ENCODE measurements at places on chromosomes 13 and 19. TPM values are rescaled to one million over a fixed set of nuclear protein-coding genes. Genes with fewer than 3 reads are reported as not detected.

DNA sequence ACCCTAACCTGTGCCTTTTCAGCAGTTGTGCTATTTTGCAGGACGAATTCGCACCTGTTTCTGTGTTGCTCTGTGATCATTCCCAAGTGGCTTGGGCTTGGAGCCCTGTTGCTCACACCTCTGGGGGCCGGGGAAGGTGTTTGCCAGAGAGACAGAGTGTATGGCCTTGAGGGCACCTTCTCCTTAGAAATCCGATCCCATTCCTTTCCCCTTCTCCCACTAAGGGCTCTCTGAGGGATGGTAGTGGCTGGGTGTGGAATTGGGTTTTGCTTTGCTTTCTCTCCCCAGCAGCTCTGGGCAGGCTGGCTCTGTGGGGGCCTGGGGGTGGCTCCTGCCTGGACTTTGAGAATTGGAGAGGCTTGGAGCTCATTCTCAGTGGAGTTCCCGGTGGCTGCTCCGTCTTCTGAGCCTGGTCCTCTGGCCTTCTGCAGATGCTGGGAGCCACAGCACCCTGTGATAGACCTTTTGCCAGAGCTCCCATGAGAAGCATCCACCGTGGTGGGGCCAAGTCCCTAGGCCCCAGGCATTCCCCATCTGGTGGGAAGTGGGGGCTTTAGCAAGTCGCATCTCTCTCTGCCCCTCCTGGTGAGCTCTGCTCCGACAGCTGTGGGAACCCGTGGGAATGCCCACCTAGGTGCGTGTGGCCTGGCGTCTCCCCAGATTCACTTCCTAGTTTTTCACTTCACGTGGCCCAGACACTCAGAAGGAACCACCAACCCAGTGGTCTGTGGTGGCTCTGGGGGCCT is 26.1 kb downstream of the ATP11A start:
- H3K27ac ChIP-seq, result no peak overlapping the region
- no peaks in the 10 kb centered on the region for H3K36me3 ChIP-seq
- no peak overlapping the region for H3K4me3 ChIP-seq
- peaks cover 4% of the 10 kb centered on the region for H3K4me1 ChIP-seq
- DNase-seq, result no peak
- no peaks in the 10 kb centered on the region for H3K27me3 ChIP-seq

- peak overlapping the region; percentile 100 for H3K27ac ChIP-seq
- H3K27me3 ChIP-seq, result no peaks in the 10 kb centered on the region
- no peak for DNase-seq
- H3K36me3 ChIP-seq, result peaks cover 4% of the 10 kb centered on the region
- H3K4me1 ChIP-seq, result peaks cover 48% of the 10 kb centered on the region
Observed at GRCh38 chr19:42254089-42254849, 659 bp downstream of the ERF start.

DNA sequence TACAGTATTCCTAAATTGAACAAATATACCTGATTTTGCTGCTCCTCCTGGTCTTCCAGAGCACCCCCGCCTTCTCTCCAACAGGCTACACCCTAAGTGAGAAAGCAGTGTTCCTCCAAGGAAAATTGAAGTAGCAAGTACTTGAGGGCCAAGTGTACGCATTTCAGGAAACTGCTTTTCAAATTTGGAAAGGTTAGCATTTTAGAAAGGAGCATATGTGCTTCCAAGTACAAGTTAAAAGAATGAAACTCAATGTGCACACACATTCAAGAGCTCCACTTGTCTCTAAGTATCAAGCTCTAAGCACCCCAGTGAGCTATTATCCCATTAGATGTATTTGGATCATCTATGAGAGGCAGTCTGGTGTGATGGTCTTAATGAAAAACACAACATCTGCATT is 25.8 kb downstream of the LHFPL6 start:
- H3K4me1 ChIP-seq, result no peaks in the 10 kb centered on the region
- no peaks in the 10 kb centered on the region for H3K27me3 ChIP-seq
- no peak for DNase-seq
- no peak overlapping the region for H3K4me3 ChIP-seq

DNA sequence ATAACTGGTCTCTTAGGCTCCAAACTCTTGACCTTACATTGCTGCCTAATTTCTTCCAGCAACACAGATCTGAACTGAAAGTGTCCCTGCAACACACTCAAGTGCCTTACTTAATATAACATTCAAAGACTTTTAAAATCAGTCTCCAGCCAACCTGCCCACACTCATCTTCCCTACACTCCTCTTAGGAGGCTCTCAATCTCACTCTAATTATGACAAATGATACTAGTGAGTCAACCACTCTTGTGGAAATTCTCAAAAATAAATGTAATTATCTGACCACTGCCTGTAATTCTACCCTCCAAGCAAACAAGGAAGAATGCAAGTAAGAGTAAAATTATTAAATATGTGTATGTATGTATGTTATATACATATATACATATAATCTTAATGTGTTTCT is 348.1 kb upstream of the MIR17HG start:
- no peak overlapping the region for H3K4me3 ChIP-seq
- no peak for DNase-seq
- no peaks in the 10 kb centered on the region for H3K4me1 ChIP-seq
- no peaks in the 10 kb centered on the region for H3K36me3 ChIP-seq
- H3K27ac ChIP-seq, result no peak overlapping the region

DNA sequence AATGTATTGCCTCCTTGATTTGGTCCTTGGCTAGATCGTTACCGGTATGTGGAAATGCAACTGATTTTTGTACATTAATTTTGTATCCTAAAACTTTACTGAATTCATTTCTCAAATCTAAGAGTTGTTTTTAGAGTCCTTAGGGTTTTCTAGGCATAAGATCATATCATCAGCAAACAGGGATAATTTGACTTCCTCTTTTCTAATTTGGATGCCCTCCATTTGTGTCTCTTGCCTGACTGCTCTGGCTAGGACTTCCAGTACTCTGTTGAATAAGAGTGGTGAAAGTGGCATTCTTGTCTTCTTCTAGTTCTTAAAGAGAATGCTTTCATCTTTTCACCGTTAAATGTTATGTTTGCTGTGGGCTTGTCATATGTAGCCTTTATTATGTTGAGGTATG is 12.0 kb upstream of the CYP2A13 start:
- DNase-seq, result no peak
- H3K27me3 ChIP-seq, result peaks cover 48% of the 10 kb centered on the region
- no peaks in the 10 kb centered on the region for H3K36me3 ChIP-seq
- H3K27ac ChIP-seq, result no peak overlapping the region

DNA sequence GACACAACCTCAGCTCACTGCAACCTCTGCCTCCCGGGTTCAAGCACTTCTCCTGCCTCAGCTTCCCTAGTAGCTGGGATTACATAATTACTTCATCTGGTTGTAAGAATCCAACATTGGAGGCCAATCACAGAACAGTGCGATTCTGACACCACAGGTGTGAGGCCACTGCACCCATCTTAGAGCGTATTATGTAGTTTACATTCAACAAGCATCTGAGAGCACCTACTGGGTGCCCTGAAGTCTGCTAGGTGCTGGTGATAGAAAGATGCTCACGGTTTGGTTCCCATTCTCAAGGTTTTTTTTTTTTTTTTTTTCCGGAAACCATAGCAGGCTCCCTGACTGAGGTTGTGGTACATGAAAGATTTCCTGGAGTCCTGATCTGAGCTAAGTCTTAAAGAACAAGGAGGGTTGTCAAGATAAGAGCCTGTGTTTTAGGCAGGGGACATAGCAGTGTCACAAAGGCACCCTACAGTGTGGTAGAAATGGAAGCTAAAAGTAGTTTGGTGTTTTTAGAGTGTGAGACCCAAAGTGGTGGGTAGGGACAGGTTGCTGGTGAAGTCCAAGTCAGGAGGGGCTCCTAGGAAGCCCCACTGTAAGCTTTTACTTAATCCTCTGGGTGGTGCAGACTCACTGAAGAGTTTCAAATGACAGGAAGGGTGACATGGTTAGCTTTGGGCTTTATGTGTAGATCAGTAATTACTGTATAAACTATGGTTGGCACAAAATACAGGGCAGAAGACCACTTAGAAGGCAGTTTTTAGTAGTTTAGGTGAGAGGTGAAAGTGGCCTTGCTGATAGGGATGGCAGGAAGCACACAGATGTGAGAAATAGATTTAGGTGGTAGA is 15.2 kb downstream of the SAE1 start:
- DNase-seq, result no peak
- H3K27me3 ChIP-seq, result no peaks in the 10 kb centered on the region
- peaks cover 33% of the 10 kb centered on the region for H3K4me1 ChIP-seq
- H3K27ac ChIP-seq, result no peak overlapping the region

DNA sequence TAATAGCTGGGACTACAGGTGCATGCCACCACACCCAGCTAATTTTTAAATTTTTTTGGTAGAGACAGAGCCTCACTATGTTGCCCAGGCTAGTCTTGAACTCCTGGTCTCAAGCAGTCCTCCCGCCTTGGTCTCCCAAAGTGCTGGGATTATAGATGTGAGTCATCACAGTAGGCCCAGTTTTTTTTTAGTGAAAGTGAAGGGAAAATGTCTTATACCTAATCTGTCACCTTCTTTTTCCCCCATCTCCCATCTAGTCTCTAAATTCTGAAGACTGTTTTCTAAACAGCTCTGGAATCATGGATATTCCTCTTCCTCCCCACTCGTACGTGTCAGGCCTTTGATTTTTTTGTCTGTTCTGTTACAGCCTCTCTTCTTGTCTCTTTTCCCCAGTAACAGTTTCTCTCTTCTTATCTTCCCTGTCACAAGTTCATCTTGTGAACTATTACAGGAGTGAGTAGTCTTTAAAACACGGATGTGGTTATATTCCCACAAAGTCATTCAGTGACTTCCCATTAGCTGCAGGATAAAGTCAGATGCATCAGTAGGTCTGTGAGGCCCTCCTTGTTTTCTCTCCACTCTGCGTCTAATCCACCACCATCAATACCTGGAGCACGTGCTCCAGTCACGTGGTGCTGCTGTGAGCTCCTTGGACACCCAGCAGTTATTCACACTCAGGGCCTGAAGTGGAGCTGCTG is 2.9 kb downstream of the CDC16 start:
- no peak for DNase-seq
- H3K27ac ChIP-seq, result no peak overlapping the region
- peaks cover 40% of the 10 kb centered on the region for H3K36me3 ChIP-seq
- H3K4me3 ChIP-seq, result no peak overlapping the region
- peaks cover 8% of the 10 kb centered on the region for H3K4me1 ChIP-seq

DNA sequence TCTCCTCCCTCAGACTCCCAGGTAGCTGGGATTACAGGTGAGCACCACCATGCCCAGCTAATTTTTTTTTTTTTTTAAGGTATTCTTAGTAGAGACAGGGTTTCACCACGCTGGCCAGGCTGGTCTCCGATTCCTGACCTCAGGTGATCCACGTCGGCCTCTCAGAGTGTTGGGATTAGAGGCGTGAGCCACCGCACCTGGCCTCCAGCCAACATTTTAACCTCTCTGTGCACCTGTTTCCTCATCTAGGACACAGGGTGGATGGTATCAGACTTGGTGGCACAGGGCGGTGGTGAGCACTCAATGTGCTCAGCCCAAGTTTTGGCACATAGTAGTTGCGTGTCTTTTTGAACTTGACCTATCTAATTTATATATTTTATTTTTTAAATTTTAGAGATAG is 12.5 kb downstream of the APBA3 start:
- no peak overlapping the region for H3K4me3 ChIP-seq
- H3K27me3 ChIP-seq, result no peaks in the 10 kb centered on the region
- no peak for DNase-seq
- H3K27ac ChIP-seq, result no peak overlapping the region
- H3K36me3 ChIP-seq, result peaks cover 18% of the 10 kb centered on the region
- no peaks in the 10 kb centered on the region for H3K4me1 ChIP-seq

GRCh38 chr13:97043302-97043701 is 49.0 kb upstream of the OXGR1 start:
- H3K4me3 ChIP-seq, result no peak overlapping the region
- no peak for DNase-seq

- H3K4me3 ChIP-seq, result no peak overlapping the region
- peaks cover 4% of the 10 kb centered on the region for H3K36me3 ChIP-seq
- DNase-seq, result no peak
- H3K27me3 ChIP-seq, result no peaks in the 10 kb centered on the region
- no peaks in the 10 kb centered on the region for H3K4me1 ChIP-seq
- no peak overlapping the region for H3K27ac ChIP-seq
Observed at GRCh38 chr19:963486-963951, 20.6 kb upstream of the WDR18 start.

- no peaks in the 10 kb centered on the region for H3K27me3 ChIP-seq
- H3K4me1 ChIP-seq, result peaks cover 62% of the 10 kb centered on the region
- no peak for DNase-seq
- no peak overlapping the region for H3K4me3 ChIP-seq
- H3K27ac ChIP-seq, result no peak overlapping the region
- no peaks in the 10 kb centered on the region for H3K36me3 ChIP-seq
Observed at GRCh38 chr19:2171349-2172145, 7.8 kb downstream of the DOT1L start.

DNA sequence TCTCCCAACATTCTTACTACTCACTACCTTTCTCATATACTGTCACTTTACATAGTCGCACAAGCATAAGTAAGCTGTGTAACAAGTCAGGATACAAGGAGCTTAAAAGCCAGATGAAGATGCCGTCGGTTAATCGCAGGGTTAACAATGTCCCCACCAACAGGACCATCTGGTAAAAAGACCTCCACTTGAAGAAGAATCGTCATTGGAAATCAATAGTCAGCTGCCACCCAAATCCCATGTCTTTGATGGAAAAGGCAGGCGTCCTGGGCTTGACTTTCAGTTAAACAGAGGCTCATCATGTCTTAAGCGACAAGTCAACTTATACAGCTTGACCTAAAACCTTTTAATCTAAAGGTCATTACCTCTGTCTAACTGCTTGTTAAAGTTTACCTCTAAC is 27.2 kb downstream of the DOCK9 start:
- no peaks in the 10 kb centered on the region for H3K4me1 ChIP-seq
- no peaks in the 10 kb centered on the region for H3K27me3 ChIP-seq
- H3K27ac ChIP-seq, result no peak overlapping the region
- no peak overlapping the region for H3K4me3 ChIP-seq
- no peaks in the 10 kb centered on the region for H3K36me3 ChIP-seq

- H3K36me3 ChIP-seq, result no peaks in the 10 kb centered on the region
- H3K4me3 ChIP-seq, result no peak overlapping the region
- H3K4me1 ChIP-seq, result no peaks in the 10 kb centered on the region
- DNase-seq, result no peak
- H3K27me3 ChIP-seq, result no peaks in the 10 kb centered on the region
Observed at GRCh38 chr19:30169196-30169900, 202.8 kb upstream of the ZNF536 start.

DNA sequence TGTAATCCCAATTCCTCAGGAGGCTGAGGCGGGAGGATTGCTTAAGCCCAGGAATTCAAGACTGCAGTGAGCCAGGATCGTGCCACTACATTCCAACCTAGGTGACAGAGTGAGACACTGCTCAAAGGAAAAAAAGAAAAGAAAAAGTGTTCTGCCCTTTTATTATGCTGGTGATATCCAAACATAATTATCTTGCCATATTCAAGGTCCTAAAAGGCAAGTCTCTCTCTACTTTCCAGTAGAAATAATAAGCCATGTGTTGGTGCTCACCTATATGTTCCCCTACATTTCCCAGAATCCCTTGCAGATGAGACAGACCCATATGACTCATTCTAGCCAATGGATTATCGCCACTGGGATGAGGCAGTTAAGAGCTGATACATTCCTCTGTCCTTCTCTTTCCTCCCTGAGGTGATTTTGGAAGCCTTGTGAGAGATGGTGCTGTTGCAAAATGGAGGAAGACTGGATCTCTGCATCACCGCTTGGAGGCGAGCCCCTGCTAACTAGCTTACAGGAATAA is 58.3 kb upstream of the MRI1 start:
- no peaks in the 10 kb centered on the region for H3K27me3 ChIP-seq
- no peak for DNase-seq
- H3K27ac ChIP-seq, result no peak overlapping the region
- no peaks in the 10 kb centered on the region for H3K4me1 ChIP-seq
- H3K36me3 ChIP-seq, result no peaks in the 10 kb centered on the region

- no peaks in the 10 kb centered on the region for H3K36me3 ChIP-seq
- no peaks in the 10 kb centered on the region for H3K27me3 ChIP-seq
Observed at GRCh38 chr13:113150550-113151365, 7.7 kb upstream of the PROZ start.

The HPN gene
- total RNA-seq, result 0.47 TPM

The F10 gene
- 2.4 TPM for total RNA-seq

The LONP1 gene
- total RNA-seq, result 49.9 TPM

The RPL18 gene
- total RNA-seq, result 2,808 TPM

The DHDH gene
- 2.9 TPM for total RNA-seq

The CEACAM1 gene
- total RNA-seq, result 34.7 TPM

All from esophagus squamous epithelium (tissue), 5 donors.